ENCODE measurements at places on chromosomes 12 and 14. TPM values are rescaled to one million over a fixed set of nuclear protein-coding genes. Genes with fewer than 3 reads are reported as not detected.

Gene POTEM
- not detected for total RNA-seq

Gene OXA1L
- total RNA-seq: 125 TPM

Gene SSPN
- 0.86 TPM for total RNA-seq

Gene SCARB1
- total RNA-seq: 57.1 TPM

Gene AMHR2
- total RNA-seq: 0.35 TPM

Gene ZBTB25
- total RNA-seq: 11.5 TPM

Gene OR10AD1
- not detected for total RNA-seq

DNA sequence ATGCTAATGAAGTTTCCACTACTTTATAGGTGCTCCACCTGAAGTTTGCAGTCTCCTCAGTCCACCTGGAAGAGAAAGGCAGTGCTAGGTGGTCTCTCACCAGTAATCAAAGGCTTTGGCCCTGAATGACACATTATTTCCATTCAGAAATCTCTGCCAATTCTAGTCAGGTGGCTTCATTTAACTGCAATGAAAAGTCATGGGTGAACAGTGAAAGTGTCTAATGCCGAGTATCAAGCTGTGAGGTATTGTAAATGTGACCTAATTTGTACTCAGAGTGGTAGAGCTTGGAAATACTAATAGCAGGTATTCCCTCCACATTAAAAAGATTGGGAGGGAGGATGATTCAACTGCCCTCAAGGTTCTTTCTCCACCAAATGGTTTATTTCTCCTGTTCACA lies 220.9 kb upstream of the LRFN5 start:
- DNase-seq: no peak

DNA sequence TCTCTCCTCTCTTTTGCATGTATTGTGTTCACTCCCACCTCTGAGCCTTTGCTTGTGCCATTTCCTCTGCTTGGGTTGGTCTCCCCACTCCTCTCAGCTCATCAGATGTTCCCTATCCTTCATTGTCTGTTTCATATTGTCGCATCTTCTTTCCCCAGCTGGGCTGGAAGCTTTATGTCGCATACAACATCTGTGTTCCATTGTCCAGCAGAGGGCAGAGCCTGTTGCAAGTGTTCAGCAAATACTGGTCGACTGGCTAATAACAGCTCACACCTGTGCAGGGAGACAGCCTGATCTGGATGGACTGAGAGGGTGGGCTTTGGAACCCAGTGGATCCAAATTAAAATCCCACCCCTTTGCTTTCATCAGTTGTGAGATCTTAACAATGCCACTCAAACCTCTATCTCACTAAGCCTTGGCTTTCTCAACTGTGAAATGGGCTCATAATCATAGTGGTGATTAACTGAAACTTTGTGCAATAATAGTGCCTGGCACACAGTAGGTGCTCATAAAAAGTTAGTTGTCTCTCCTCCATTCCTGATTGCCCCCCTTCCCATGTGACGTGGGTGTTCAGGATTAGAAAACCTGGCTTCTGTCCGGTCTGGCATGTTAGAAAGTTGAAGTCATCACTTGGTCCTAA lies 75.8 kb downstream of the RIN3 start:
- DNase-seq: no peak

DNA sequence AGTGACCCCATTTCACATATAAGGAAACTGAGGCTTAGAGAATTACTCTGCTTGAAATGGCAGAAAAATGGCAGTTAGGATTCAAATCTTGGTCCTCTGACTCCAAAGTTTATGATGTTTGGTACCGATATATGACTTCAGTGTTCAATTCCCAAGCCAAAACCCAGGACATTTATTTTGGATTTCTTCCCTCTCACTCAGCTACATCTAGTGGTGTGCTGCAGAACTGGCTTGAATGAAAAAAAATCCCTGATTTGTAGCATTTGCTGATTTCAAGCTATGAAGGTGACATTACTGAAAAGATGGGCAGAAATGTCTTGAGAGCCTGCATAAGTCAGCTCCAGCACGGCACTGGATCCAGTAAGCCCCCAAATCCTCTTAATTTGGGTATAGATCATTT lies 106.4 kb downstream of the EFCAB11 start:
- DNase-seq: no peak

DNA sequence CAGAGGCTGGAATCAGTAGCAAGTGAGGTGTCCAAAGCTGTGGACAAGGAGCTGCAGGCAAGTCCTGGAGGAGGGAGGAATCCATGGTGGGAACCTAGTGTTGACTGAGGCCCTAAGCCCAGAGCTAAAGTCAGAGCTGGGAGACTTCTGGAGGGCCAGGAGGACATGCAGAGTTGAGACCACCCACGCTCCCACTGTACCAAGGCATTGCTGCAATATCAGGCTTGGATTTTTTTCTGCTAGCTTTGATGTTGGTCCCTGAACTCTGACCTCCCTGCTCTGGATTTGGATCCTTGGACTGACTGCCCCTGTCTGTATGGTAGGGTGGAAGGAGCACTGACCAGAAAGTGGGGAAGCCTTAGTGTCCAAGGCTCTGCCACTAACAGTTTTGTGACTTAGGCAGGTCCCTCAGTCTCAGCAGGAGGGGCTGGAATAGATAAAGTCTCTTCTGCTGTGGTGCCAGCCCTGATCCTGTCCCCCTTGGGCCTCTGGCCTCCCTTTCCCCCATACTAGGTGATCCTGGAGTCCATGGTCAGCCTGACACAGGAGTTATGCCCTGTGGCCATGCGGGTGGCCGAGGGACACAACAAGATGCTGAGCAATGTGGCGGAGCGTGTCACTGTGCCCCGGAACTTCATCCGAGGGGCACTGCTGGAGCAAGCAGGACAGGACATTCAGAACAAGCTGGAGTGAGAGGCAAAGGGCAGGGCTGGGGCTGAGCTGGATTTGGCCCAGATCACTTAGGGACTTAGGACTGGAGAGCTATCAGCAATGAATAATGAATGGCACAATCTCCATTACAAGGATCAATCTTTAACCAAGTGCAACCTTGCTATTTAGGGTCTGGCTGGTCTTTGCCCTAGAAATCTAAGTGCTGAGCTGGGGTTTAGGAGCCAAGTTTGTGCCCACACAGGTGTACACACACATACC lies 9.4 kb downstream of the CARMIL3 start:
- DNase-seq: no peak

DNA sequence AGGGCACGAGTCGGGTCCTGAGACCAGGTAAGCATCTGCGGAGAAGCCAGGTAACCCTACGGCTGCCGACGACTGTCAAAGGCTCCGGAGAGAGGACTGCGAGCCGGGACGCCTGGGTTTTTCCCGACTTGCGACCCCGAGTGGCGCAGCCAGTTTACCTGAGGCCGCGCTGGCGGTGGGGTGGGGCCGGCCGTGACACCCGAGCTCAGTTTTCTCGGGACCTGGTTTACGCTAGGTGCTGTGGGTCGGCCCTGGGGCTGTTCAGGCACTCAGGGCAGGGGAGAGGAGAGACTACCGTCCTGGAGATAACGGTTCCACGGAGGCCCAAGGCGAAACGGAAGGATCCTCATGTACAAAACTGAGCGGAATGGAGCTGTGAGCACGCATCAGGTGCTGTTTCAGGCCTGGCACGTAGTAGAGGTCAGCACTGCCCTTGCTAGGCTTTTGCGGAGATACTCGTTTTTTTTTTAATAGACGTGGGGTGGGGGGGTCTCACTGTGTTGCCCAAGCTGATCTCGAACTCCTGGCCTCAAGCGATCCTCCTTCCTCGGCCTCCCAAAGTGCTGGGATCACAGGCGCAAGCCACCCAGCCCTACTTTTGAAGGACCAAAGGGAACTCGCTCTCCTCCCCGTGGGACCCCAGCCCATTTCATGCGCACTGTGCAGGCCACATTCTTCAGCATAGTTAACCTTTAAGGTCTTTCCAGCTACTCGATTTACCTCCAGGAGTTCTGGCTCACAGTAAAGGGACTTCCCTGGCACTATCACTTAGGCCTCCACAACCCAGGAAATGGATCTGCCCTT lies 471 bp downstream of the MTRFR start:
- peak; percentile 49 for DNase-seq

GRCh38 chr14:94423453-94424056 lies 29.0 kb downstream of the SERPINA11 start:
- DNase-seq: peak; percentile 67

GRCh38 chr14:96624661-96625425 lies 122.7 kb downstream of the PAPOLA start:
- DNase-seq: no peak

DNA sequence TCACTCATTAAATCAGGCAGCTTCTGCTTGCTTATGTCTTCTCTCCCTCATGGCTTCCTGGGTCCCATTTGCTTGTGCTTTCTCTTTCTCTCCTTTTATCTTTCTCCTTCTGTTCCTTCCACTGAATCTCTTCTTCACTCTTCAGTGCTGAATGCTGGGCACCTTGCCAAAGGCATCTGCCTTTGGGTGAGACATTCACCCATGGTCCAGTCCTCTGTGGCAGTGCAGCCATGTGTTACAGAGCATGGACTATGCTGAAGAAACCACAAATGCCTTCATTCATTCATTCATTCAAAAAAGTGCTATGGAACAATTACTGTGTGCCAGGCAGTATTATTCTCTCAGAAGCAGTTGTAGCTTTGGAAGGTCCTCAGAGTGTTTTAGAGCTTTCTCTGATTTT lies 344.4 kb upstream of the STXBP6 start:
- no peak for DNase-seq

DNA sequence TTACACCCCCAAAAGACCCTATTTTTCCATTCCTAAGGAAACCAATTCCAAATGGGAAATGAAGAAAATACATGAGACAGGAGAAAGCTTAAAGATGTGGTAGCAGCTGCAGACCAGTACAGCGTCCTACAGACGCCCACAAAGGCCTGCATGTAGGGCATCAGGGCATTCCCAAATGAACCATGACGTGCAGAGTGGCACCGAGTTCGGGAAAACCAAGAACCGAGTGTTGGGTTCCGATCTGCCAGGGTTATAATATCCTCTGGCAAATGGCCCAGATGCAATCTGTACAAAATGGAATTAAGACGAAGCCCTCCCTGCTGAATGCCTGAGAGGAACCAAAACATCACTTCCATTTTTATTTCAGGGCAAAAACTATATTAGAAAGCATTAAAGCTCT lies 34.4 kb upstream of the SELPLG start:
- no peak for DNase-seq

DNA sequence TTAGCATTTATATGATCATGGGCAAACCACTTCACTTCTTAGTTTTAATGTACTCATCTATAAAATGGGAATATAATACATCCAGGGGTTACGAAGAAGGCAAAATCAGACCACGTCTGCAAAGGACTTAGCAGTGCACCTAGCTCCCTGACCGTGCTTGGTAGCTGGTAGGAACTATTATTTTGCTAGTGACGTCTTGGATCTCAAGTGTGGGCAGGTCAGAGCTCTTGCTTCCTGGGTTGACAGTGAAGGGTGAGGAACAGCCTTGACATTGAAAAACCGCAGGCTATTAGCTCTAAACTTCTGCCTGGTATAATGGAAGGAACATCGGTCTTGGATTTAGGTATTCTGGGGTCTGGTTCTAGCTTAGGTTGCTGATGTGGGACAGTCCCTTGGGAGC lies 89.3 kb upstream of the MED13L start:
- no peak for DNase-seq

GRCh38 chr12:26435069-26435404 lies 239.7 kb downstream of the SSPN start:
- DNase-seq: no peak

DNA sequence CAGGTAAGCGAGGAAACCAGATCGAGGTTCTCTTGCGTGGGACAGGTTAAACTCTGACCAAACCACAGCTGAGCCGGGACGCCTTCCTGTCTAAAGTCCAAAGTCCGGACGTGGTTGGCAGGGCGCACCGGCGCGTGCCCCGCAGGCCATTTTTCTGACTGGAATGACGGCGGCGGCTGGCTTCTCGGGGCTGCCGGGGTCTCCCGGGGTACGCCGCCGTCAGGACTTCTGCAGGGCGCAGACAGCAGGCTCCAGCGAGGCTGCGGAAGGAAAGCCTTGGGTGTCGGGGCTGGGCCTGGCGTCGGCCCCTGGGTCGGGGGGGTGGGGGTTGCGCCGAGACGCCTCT lies 32.8 kb downstream of the MIA2 start:
- peak; percentile 5 for DNase-seq

DNA sequence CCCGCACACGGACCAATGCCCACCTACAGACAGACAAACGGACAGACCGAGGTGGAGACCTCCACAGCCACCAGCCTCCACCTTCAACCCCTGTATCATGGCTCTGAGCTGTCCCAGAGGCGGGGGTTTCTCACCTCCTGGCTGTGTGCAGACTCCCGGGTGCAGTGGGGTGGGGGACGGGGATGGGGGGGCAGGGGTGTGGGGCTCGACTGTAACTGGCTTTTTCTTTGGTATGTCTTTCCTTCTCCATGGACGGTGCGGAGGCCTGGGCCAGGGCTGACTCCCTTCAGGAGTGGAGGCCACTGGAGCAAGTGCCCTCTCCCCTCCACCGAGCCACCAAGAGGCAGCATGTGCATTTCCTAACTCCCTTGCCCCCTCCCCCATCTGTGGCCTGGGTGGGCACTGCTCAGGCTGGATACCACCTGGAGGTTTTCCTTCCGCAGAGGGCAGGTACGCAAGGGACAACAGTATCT lies 122.6 kb downstream of the ESRRB start:
- no peak for DNase-seq

DNA sequence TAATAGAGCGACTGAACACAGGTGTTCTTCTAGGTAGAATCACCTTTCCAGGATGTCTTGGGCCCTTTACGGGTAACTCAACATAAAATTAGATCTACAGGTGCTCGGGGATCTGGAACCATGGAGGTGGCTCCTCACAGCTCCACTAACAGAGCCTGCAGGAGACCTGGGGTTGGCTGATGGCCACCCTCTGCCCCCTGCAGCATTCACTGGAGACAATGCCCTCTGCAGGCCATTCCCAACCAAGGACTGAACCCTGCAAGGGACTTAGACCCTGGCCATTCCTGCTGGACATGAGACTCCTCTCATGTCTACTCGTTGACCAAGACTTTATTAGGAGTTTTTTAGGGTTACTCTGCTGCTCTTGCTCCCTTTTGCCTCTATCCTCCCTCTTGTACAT lies 58.5 kb upstream of the PPP4R3A start:
- no peak for DNase-seq

GRCh38 chr12:114400361-114400811 lies 5.6 kb downstream of the TBX5 start:
- DNase-seq: no peak

- no peak for DNase-seq
Observed at GRCh38 chr14:61532123-61532505, 163.2 kb upstream of the HIF1A start.

DNA sequence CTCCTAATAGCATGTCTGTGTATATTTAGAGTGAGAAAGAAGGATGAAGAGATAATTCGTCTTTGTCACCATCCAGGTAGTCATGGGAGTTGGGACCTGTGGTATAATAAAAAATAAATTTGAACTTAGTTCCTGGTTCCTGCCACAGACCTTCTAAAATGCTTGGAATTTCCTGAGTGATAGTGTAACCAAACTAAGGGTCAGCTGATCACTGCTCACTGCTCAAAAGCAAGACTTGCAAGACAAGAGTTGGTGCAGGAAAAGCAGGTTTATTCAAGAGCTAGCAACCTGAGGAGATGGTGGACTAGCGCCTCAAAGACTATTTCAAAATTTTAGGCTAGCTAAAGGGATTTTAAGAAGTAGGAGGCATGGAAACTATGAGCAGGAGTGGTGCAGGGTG lies 19.1 kb downstream of the ANG start:
- DNase-seq: no peak
